ENCODE measurements at places on chromosomes 16 and 17. TPM values are rescaled to one million over a fixed set of nuclear protein-coding genes. Genes with fewer than 3 reads are reported as not detected.

PYDC1 gene
- total RNA-seq: not detected

SLC5A10 gene
- total RNA-seq: not detected

- DNase-seq: no peak
- H3K36me3 ChIP-seq: no peaks in the 10 kb centered on the region
- no peak overlapping the region for H3K27ac ChIP-seq
These were observed 17.4 kb downstream of the BAIAP2 start for GRCh38 chr17:81052199-81052997.

DNA sequence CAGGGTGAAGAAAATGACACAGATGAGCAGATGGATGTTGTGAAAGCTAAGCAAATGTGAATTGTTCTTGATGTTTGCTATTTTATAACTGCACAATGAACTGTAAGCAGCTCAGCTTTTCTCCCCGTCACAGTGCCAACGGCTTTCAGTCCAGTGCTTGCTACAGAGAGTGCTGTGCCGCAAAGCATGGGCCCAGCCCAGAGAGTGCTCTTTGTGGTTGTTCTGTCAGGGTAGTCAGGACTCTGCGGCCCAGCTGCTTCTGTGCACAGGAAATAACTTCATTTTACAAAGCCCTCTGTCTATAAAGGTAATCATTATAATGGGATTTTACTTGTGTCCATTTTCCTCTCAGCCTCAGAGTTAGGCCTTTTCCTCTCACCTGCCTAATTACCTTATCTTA lies 39.1 kb downstream of the CDRT15 start:
- H3K4me1 ChIP-seq: peaks cover 73% of the 10 kb centered on the region
- no peaks in the 10 kb centered on the region for H3K36me3 ChIP-seq
- H3K27me3 ChIP-seq: no peaks in the 10 kb centered on the region
- DNase-seq: no peak

DNA sequence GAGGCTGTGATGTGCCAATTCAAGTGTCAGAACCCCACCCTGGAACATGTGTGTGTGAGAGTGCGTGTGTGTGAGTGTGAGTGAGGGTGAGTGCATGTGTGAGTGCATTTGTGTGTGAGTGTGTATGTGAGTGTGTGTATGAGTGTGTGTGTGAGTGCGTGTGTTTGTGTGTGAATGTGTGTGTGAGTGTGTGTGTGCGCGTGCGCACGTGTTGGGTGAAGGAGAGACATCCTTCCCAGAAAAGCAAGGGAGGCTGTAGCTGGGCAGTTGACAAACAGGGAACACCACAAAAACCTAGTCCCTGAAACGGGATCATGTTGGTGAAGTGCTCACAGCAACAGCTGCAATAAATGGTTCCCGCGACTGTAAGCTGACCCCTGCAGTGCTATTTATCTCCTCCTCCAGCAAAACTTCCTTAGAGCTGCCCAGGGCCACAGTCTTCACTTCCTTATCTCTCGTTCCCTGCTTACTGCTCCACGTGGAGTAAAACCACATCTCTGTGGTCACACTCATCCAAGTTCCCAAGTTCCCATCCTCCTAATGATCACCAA lies 40.1 kb upstream of the RPL38 start:
- no peak overlapping the region for H3K27ac ChIP-seq
- no peaks in the 10 kb centered on the region for H3K4me1 ChIP-seq
- no peaks in the 10 kb centered on the region for H3K36me3 ChIP-seq
- H3K27me3 ChIP-seq: peaks cover 46% of the 10 kb centered on the region
- DNase-seq: no peak
- no peak overlapping the region for H3K4me3 ChIP-seq

Data from T-helper 17 cell (primary cell).